ENCODE measurements at places on chromosomes 5 and 9.

GRCh38 chr5:83364312-83365299 lies 106.9 kb upstream of the VCAN start:
- no peak for DNase-seq

GRCh38 chr9:36928670-36929349 lies 105.3 kb downstream of the PAX5 start:
- peak; percentile 32 for DNase-seq

DNA sequence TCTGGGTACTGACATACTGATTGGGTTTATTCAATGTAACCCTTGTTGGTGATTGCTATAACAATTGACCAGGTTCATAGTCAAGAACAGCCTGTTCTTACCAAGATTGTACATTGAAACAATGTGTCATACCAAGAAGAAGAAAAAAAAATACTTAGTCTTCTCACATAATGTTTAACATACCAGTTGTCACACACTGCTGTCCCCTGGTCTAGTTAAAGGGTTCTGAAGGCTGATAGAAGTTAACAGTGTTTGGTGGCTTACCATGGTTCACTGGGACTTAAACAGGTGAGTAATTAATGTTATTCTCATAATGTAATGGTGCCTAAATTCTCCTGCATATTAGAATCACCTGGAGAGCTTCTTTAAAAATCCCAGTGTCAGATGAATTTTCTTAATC lies 18.5 kb upstream of the CDC42SE2 start:
- DNase-seq, result no peak

DNA sequence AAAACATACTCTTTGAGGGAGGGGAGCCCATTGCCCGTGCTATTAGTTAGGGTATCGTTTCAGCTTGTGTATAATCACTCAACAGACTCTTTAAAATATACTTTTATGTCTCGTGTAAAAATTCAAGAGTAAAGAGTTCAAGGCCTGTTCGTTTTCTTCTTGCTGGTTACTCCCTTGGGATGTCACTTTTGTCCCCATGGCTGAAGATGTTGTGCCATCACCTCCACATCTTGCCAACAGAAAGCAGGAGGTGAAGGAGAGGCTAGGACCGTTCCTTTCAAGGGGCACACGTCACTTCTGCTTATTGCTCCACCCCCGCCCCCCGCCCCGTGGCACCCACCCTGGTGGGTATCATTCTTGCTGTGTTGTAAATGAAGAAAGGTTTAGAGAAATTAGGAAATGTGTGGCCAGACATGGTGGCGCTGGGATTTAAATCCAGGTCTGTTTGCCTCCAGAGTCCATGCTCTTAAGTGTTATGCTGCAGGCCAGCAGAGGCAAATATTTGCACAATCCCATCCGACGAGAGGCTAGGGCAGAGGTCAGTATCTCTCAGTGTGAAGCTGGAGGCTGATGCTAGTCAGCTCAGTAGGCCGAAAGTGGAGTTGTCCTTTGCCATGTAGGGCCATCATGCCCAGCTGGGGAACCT lies 3.0 kb downstream of the MLANA start:
- no peak for DNase-seq

- DNase-seq, result no peak
These were observed 865.4 kb upstream of the ACO1 start for GRCh38 chr9:31519011-31519410.

DNA sequence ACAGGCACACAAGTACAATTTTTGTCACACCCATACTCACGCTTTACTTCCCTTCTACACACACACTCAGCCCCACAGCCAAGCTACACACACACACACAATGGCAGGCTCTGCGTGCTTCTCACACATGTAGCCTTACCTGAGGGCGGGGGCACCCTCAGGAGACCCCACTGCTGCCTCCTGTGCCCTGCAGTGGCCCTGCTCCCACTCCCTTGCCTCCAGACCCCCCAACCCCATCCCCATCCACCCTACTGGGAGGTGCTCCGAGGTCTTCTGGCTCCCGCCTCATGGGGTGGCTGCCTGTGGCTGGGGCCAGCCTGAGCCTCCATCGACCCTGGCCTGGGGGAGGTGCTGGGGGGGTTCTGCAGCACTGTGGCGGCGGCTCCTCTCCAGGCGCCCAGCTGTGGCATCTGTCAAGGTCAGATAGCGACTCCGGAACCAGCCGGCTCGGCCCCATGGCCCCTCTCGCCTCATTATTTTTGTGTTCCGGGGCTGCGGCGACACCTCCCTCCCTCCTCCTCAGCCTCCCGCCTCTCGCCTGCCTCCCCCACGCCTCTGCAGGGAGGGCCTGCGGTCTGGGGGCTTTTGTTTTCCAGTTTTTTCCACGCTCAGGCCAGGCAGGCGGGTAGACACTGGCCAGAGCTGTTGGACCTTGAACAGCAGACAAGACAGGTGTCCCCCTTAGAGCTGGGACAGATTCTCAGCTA lies 21.7 kb downstream of the CXXC5 start:
- DNase-seq, result no peak

GRCh38 chr5:60992871-60993270 lies 47.9 kb downstream of the NDUFAF2 start:
- no peak for DNase-seq

DNA sequence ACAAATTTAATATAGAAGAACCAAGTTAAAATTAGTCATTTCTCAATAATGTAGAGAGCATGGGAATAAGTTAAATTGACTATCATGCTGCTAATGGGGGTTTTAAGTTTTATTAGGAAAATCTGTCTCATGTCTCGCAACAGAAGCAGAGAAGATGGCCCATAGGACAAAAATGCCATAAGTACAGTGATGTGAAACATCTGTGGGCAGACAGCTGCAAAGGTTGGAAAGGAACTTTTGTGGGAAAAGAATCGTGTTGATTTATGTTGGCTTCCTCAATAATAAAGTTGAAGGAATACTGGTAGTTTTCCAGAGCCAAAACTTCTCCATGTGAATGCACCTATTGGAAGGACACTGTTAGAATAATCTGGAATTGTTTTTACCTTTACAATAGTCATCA lies 44.8 kb downstream of the VCAN start:
- DNase-seq, result peak; percentile 51

GRCh38 chr5:139457653-139458306 lies 4.8 kb downstream of the ECSCR start:
- no peak for DNase-seq

- no peak for DNase-seq
These were observed 302.5 kb downstream of the TENT4A start for GRCh38 chr5:7015586-7016256.

- peak; percentile 36 for DNase-seq
These were observed 505 bp downstream of the RPS14 start for GRCh38 chr5:150448952-150449516.

- no peak for DNase-seq
These were observed 58.8 kb downstream of the COL27A1 start for GRCh38 chr9:114214181-114214580.

DNA sequence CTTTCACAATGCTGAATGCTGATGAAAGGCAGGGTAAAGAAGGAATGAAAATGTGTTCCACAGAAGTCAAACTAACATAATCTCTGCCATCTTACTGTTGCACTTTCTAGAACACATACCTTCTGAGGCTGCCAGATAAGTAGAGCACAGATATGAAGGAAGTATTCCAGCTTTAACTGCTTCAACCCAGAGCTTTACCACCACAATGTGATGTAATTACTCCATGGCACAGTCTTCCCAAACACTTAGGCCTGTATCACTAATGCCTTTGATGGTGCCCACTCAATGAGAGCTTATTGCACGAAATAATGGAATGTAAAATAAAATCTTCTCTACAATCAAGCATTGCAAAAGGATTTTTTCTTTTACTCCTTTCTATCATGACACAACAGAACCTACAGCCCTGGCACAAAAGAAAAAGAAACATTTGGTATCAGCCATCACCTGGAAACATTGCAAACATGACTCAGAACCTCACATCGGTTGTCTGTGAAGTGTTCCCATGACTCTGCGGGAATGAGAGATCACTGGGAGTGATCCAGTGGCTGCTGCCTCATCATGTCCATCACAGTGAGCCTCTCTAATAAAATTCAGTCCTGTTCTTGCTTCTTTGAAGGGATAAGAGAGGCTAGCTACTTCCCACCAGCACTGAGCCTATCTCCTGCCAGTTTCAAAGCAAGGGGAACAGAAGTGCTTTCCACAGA lies 385.8 kb downstream of the EFNA5 start:
- DNase-seq, result peak; percentile 51

DNA sequence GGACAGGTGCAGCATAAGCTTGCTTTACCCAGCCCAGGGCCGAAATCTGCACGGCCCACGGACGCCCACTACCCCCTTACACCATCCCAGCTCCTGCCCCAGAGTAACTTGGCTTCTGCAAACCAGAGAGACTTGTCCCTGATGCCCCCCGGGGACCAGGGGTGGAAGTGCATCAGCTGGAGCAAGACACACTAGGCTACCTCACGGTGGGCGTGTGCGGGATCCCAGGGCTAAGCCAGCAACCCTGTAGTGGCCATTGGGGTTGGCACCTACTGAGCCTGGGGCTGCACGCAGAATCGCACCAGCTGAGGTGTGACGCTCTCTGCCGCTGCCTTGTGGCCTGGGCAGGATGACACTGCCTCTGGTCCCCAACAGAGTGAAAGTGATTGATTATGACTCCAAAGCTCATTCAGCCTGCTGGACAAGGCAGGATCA lies 6.1 kb upstream of the ZNF79 start:
- DNase-seq, result no peak

DNA sequence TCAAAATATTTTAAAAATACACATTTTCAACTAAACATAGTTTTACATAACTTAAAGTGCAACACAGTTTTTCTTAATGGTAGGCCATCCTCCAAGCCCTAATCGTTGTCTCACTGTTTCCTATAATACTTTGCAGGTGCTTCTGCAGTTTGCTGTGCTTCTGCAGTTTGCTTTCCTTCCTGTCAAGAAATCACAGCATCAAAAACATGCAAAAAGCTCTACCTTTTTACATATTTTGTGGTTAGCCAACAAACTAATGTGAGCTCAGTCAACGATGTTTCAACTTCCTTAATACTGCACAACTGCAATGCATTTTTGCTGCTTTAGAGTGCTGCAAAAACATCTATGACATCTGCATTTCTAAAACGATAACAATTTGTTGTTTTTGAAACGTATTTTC lies 25.2 kb downstream of the EMB start:
- DNase-seq, result no peak

DNA sequence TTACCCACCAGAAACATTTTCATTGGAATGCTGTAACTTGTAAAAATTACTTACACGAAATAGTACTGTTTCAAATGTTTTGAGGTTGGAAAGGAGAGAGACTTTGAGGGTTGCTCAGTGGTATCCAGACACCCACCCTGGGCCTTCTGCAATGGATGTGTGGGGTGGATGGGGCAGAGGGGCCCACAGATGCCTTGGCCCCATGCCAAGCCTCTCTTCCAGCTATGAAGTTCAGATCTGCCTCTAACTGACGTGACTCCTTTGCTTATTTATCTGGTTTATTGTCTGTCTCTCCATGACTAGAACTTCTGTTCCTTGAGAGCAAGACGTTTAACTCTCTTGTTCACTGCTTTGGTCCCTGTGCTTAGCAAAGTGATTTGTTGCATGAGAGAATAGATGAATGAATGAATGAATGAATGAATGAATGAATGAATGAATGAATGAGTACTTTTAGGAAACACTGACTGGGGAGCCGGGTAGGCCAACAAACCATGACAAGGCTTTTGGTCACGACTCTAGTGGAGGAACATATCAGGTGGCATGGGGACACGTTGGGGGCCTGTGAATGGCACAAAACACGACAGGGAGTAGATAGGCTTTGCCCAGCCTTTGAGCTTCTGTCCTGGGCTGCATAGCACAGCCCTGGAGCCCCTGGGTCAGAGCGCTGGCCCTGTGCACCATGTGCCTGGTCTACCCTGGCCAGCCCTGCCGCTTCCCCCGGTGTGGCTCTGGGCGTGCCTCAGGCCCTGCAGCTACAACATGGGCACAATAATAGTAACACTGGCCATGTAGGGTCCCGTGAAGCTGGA lies 31.8 kb downstream of the AK8 start:
- no peak for DNase-seq

GRCh38 chr9:69470186-69470977 lies 145.4 kb downstream of the ENTREP1 start:
- no peak for DNase-seq

- peak; percentile 87 for DNase-seq
These were observed 44.8 kb downstream of the PARP8 start for GRCh38 chr5:50711280-50711679.

DNA sequence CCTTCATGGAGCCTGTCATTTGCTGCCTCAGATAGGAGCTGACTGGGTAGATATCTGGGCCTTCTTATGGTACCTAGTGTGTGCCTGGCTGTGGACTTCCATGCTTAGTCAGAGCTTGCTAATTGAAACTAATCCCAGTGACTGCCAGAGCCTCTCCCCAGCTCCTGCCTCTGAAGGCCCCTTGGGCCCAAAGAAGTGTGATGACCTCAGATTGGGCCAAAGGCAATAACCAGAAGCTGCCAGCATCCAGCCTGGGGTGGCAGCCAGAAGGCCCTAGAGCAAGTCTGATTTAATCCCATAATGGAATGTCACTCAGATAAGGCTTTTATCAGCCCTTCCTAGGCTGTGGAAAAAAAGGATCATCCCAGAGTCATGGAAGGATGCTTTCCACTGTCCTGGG lies 17.1 kb upstream of the CDC23 start:
- no peak for DNase-seq

DNA sequence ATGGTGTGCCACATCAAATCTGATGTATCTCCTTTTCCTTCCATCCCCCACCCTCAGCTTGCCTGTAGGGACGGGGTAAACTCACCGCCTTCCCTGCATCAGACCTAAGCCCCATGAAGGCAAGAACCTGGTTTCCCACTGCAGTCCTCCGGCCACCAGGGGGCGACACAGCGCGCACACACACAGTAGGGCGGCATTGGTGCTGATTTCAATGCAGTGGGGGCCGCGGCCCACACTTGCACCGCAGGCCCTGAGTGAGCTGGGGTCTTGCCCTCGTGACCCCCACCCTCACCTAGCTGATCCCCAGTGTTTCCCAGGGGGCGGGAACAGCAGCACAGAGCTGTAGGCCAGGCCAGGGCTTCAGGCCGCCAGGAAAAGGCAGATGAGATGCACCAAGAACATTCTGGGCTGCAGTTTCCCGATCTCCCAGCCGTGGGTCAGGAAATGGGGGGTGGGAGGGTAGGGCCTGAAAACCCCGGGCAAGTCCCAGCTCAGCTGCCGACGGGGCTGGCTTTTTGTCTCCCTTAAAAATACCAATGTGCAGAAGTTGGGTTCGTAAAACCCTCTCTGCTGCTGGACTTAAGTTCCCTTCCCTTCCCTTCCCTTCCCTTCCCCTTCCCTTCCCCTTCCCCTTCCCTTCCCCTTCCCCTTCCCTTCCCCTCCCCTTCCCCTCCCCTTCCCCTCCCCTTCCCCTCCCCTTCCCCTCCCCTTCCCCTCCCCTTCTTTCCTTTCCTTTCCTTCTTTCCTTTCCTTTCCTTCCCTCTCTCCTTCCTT lies 19.5 kb downstream of the FAM163B start:
- DNase-seq, result no peak

- DNase-seq, result no peak
These were observed 3.6 kb upstream of the DOCK8 start for GRCh38 chr9:211036-211435.

- no peak for DNase-seq
These were observed 28.3 kb upstream of the CXXC5 start for GRCh38 chr5:139619861-139620260.

GRCh38 chr5:147361441-147362175 lies 126.8 kb downstream of the STK32A start:
- DNase-seq, result no peak

GRCh38 chr5:119290161-119290569 lies 65.7 kb upstream of the TNFAIP8 start:
- DNase-seq, result no peak

All from myocyte (in vitro differentiated cells).